NCI-H1930 (cell line): ENCODE measurements at places on chromosomes 7 and 10.

DNA sequence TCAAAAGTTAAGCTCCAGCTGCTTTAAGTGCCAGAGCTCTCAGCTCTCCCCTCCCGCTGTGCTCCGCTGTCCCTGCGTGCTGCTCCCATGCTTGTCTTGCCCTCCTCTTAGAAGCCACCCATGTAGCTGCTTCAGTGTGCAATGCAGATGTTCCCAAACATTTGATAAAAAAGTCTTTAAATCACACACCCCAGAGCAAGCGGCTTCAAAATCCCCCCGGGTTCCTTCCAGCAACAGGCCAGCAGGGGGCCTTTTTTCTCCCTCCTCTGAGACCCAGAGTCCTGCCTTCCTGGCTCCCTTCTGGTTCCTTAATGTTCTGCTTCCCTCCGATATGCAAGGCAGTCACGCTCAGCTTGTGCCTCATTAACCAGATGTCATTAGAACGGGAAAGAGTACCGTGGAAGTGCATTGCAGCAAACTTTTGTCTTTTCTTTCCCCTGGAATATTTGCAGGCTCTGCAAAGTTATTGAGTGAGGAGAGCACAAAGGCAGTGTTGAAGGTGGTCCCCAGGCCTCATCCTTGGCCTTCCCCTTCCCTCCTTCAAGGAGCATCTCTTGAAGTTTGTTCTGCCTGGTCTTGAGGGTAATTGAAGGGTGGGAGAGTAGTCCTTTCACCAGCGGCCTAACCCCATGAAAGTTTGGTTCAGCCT, 25.5 kb downstream of the LDB3 start:
- DNase-seq: no peak

DNA sequence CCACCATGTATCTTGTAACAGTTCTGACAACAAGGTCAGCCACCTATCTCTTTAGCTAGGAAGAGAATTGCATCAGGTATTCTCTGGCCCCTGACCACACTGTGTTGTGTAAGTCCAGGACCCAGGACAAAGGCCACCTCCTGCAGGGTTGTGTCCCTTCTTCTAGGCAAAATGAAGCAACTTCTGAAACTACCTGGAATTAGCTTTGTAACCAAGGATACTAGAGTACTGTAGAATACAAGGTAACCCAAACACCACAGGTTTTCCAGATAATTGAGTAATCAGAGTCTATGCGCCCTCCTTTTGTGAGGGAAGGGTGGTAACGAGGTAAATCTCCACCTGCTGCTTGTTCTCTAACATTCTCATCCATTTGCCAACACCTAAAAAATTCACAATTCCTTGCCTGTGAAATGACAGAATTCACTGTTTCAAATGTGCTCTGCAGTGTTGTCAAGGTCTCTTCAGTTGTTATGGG, 51.7 kb downstream of the SGMS1 start:
- DNase-seq: no peak

GRCh38 chr10:113111900-113112853, 162.1 kb downstream of the TCF7L2 start:
- DNase-seq: no peak

GRCh38 chr7:1355568-1356340, 103.5 kb downstream of the MICALL2 start:
- no peak for DNase-seq

- DNase-seq: no peak
Measured at GRCh38 chr7:139104091-139104450, 5.4 kb downstream of the ZC3HAV1 start.
